ENCODE measurements at places on chromosomes 6 and 20. TPM values are rescaled to one million over a fixed set of nuclear protein-coding genes. Genes with fewer than 3 reads are reported as not detected.
A peak's percentile ranks its signal among the peaks of the same experiment; 100 is the strongest.

GRCh38 chr6:34465531-34466241 is at the start of gene PACSIN1:
PACSIN1 (plus strand) TSS chr6:34466076; CDS start chr6:34526306, 60,230 bp downstream.
- DNase-seq = no peak
- H3K36me3 ChIP-seq = no peaks in the 10 kb centered on the region
- peaks cover 39% of the 10 kb centered on the region for H3K27me3 ChIP-seq
- H3K27ac ChIP-seq = no peak within 1 kb of the TSS
- no peaks in the 10 kb centered on the region for H3K4me1 ChIP-seq
- peak within 1 kb of the TSS; percentile 29 for H3K4me3 ChIP-seq

ZNF334 gene
- 14.0 TPM for total RNA-seq

DNA sequence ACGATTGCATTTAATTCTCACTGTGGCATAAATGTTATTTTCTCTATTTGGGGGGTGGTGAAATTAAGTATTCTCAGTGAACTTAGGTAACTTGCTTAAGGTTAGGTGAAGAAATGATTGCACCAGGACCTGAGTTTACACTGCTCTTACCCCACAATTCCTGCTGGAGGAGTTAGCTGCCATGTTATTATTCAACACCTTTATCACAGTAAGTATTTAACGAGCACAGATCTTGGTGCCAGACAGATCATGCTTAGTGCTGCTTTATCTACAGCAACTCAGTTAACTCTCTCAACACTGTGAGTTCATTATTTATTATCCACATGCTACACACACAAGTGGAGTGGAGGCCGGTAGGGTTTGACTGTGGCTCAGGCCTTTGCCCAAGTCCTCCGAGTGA is 249.7 kb downstream of the TMEM242 start:
- peaks cover 43% of the 10 kb centered on the region for H3K4me1 ChIP-seq
- no peak for DNase-seq

DNA sequence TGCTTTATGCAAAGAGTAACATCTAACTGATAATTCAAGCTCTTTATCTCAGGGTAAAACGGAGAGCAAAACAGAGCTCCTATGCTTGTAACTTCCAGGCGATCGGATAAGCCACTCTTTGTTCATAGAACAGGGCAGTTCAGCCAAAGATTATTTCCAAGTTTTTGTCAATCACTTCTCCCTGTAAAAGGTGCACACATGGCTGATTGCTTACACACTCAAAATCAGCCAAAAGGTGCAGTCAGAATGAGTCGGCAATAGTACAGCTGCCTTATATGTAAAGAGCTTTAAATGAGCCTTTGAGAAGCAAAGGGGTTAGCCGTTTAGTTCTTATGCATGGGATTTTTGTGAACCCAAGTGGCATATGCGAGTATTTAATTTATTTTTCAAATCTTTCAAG is 449.6 kb upstream of the POU3F2 start:
- no peaks in the 10 kb centered on the region for H3K36me3 ChIP-seq
- DNase-seq = no peak
- no peaks in the 10 kb centered on the region for H3K27me3 ChIP-seq
- H3K4me1 ChIP-seq = peaks cover 3% of the 10 kb centered on the region
- H3K27ac ChIP-seq = no peak overlapping the region

- no peak overlapping the region for H3K4me3 ChIP-seq
- peaks cover 50% of the 10 kb centered on the region for H3K36me3 ChIP-seq
- H3K27ac ChIP-seq = no peak overlapping the region
- H3K27me3 ChIP-seq = no peaks in the 10 kb centered on the region
- H3K4me1 ChIP-seq = no peaks in the 10 kb centered on the region
Measured at GRCh38 chr6:83952830-83953229, 80.7 kb upstream of the MRAP2 start.

GRCh38 chr20:3134151-3134550 is 25.5 kb downstream of the FASTKD5 start:
- no peaks in the 10 kb centered on the region for H3K4me1 ChIP-seq
- no peak for DNase-seq
- H3K4me3 ChIP-seq = no peak overlapping the region

DNA sequence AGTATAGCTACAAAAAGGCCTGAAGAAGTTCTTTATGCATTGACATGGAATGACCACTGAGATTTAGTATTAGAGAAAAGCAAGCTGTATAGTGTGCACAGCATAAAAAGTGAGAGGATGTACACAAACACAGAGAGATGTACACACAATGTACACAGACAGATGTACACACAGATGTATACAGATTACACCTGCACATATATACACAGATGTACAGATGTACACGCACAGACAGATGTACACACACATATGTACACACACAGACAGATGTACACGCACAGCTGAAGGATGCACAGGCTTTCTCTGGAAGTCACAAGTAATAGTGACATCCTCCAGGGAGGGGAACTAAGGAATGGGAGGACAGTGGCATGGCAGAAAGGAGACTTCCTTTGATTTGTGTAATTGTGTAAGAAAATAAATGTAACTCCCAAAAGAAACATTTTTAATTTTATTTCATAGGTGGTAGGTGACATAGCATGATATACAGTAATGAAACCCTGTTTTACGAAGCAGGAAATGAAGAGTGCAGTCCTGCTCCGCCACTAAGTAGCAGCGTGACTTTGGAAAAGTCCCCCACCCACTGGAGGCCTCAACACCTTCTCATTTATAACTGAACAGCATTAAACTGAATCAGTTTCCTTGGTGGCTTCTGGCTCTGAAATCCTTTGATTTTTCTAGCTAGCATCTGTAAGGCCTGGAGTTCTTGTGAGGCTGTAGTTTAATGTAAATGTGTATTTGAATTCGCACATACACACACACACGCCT is 14.1 kb downstream of the NFATC2 start:
- peak overlapping the region; percentile 28 for H3K27ac ChIP-seq
- DNase-seq = no peak
- no peak overlapping the region for H3K4me3 ChIP-seq
- H3K36me3 ChIP-seq = no peaks in the 10 kb centered on the region

RUNX2 gene
- 12.3 TPM for total RNA-seq

- no peak overlapping the region for H3K27ac ChIP-seq
- no peak for DNase-seq
- no peaks in the 10 kb centered on the region for H3K36me3 ChIP-seq
- H3K4me1 ChIP-seq = peaks cover 7% of the 10 kb centered on the region
- no peak overlapping the region for H3K4me3 ChIP-seq
- H3K27me3 ChIP-seq = no peaks in the 10 kb centered on the region
Measured at GRCh38 chr6:119308048-119308570, 41.5 kb downstream of the MAN1A1 start.

- DNase-seq = no peak
- no peaks in the 10 kb centered on the region for H3K27me3 ChIP-seq
- no peak overlapping the region for H3K4me3 ChIP-seq
- H3K36me3 ChIP-seq = no peaks in the 10 kb centered on the region
- H3K4me1 ChIP-seq = no peaks in the 10 kb centered on the region
- no peak overlapping the region for H3K27ac ChIP-seq
Measured at GRCh38 chr20:59160389-59161115, 3.1 kb upstream of the ZNF831 start.
